Stimulated activated CD8-positive, alpha-beta memory T cell treated with anti-CD3 and anti-CD28 coated beads, Interleukin-4, amount 100 ng/mL, for 48 hours (primary cell): ENCODE measurements at places on chromosomes 2 and 18.

GRCh38 chr2:72770879-72771461 is 54.9 kb downstream of the EXOC6B start:
- DNase-seq = peak; percentile 57

DNA sequence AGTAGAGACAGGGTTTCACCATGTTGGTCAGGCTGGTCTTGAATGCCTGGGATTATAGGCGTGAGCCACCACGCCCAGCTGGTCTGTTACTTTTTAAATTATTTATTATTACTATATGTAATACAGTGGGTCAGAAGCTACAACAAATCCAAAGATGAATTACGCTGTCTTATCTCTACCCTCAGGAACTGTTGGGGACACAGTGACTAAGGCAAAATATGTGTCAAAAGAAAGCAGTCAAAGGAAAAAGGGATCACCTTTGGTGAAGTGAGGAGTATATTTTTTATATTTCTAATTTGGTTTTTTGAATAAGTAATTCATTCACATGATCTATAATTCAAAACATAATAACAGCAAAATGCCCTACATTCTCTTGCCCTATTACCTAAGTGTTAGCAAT is 4.7 kb downstream of the CREB1 start:
- no peak for DNase-seq

GRCh38 chr2:152391318-152391717 is 56.3 kb downstream of the FMNL2 start:
- no peak for DNase-seq

- no peak for DNase-seq
Measured at GRCh38 chr18:51659781-51660180, 462.3 kb upstream of the MEX3C start.

DNA sequence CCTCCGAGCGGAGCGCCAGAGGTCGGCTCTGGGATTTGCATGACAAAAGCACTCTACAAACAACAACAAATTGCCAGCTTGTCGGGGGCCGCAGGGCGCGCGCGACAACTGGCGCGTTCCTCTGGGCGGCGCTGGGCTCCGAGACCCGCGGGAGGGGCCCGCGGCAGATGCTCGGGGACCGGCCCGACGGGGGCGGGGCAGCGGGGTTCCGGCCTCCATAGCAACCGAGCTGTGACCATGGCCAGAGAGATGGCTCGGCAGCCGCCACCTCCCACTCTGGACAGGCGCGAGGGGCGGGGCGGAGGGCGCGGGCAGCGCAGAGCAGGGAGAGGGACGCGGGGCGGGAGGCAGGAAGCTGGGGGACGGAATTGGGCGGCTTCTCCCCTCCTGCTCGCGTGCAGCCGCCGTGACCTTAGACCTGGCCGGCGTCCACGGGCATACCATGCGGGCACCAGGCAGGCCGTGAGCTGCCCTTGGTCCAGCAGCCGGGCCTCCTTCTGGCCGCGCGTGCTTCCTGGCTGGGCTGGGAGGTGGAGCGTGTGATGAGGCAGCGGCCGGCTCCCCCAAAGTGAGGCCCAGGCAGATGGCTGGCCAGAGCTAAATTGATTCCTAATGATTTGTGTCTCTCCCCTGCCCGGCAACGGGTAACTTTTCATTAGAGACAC is 171.5 kb downstream of the CELF4 start:
- DNase-seq = peak; percentile 24

GRCh38 chr18:66105016-66105415 is 354.2 kb downstream of the CDH7 start:
- no peak for DNase-seq

GRCh38 chr2:104481341-104481740 is 372.6 kb upstream of the POU3F3 start:
- no peak for DNase-seq

DNA sequence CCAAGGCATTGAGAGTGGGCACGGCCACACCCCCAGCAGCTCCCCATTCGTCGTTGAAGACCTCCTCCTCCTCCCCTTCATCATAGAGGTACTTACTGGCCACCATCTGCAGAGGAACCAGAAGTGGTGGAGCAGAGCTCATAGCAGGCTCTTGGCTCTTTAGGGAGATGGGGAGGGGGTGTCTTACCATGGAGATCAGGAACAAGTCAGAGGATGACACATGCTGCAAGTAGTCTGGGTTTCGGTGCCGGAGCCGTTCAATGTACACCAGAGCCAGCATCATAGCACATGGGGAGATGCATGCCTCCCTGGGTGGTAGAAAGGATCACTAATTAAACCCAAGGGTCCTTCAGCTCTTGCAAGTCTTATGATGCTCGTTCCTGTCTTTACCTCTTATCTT is 1.9 kb downstream of the CNPPD1 start:
- no peak for DNase-seq

DNA sequence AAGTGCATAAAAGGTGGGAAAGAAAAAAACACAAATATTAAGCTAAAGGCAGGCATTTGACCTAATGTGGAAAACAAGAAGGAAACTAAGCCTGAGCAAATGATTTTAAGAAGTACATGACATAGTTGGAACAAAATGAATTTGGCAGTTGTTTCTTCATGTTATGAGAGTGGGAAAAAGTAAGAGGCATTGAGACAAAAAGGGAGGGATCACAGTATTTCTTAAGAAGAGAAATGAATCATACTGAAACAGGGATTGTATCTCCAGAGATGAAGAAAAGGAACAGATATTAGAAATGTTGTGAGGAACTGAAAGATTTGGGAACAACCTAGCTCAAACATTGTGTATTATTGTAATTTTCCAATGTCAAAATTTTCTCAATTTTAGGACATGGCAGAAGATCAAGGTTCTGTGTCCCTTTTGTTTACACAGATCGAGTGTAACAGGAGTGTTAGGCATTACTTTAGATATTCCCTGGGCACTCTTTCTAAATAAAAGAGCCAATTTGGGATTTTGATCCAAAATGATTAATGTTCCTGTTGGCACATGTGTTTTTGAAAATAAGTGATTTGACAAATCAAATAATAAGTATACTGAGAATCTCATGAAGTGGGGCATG is 98.6 kb downstream of the CALCRL start:
- no peak for DNase-seq

DNA sequence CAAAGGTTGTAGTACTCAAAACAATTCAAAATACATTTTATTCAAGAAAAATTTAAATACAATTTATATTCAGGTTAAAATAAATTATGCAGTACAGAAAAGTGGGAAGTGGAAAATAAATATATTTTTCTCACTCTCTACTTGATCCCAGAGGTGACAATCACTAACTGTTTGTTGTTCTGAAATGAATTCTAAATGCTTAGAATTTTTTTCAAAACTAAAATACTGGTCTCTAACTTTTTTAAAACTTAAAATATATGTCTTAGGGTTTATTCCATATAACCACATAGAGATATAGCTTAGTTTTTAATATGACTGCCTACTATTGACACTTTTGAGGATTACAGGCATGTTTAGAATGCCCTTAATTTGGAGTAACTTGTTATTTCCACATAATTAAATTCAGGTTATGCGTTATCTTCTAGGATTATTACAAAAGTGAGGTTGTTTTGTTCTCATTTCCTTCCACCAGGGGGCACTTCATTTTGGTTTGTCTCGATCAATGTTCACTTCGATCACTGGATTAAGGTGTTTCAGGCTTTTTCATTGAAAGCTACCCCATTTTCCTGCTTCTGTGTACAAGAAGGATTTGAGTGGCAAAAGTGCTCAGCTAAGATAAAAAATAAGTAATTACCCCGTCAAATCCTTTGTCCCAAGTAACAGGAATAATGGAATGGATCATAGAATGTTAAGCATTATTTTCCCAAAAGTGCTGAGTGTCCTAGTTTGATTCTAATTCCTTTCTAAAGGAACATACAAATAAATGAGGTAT is 27.1 kb upstream of the TFPI start:
- DNase-seq = no peak

DNA sequence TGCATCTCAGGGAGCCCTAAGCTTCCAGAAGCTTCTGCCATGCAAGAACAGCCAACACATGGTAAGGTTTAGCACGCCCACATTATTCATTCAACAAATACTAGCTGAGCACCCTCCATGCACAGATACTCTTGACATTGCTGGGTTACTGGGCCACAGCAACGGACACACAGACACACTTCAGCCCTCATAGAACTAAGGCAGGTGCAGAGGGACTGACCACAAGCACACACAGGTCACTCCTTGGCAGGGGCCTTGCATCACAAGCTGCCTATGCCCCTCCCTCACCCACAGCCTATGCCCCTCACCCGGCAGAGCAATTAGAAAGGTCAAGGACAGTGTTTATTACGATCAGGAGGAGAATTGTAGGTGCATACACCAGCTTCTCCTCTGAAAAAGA is 15.8 kb downstream of the SLC14A2 start:
- no peak for DNase-seq

DNA sequence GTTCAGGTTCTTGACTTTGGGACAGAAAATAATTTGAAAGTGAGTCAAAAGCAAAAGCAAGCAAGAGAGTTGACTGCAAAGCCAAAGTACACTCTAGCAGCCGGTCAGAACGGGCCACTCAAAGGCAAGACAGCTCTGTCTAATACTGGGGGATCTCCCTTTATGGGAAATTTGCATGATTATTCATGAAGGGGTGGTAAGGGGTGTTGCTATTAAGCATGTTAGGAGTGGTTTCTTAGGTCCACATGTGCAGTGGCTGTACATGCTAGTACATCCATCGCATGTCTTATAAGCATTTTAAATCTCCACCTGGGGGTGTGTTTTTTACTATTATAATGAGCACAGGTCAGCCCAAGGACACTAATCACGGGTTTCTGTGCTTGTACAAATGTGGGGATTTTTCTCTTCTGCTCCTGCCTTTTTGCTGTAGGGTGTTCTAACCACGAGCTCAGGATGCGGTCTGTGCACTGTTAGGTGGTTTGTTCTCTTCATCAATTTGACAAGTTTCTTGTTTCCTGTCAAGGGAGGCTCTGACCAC is 60.2 kb upstream of the SPP2 start:
- peak; percentile 58 for DNase-seq

- DNase-seq = no peak
Measured at GRCh38 chr2:75289771-75290170, 90.5 kb upstream of the TACR1 start.

- no peak for DNase-seq
Measured at GRCh38 chr2:67724261-67724660, 327.1 kb downstream of the ETAA1 start.

GRCh38 chr2:102736410-102737409 is 25.1 kb upstream of the TMEM182 start:
- DNase-seq = peak; percentile 92

- DNase-seq = peak; percentile 48
Measured at GRCh38 chr2:55419233-55419678, 400 bp downstream of the CCDC88A start.

DNA sequence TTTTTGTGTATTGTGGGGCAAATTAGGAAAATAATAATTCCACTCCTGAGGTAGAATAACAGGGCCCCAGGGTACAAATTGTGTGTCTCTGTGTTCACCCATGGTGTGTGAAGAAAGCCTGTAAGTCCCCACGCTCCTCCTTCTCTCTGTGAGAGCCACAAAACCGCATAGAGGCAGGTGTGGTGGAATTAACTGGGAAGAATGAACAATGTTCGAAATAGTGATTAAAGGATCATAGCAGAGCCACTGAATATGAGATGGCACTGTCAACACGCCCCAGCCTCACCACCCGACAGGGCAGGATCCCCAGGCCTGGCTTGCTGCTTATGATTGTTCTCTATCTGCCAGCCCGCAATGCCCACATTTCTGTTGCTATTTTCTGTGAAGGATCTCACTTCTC is 14.1 kb downstream of the IL1RN start:
- no peak for DNase-seq

DNA sequence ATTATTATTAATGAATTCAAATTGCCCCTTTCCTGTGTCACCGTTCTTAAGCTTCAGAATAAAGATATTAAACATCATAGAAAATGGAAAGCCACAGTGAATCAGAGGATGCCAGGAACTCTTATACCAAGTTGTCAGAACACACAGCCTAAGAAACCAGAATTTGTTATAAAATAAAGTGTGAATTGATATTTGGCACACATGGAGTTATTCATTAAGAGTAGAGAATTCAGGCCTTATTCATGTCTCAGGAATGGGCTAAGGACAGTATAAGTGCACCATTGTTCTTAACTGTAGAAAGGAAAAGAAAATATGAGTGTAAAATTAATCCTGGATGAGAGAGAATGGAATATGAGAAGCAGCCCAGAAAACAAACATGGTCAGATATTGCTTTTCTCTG is 86.7 kb upstream of the ATP8B1 start:
- no peak for DNase-seq

GRCh38 chr2:13660231-13660630 is 943.5 kb downstream of the TRIB2 start:
- DNase-seq = no peak

DNA sequence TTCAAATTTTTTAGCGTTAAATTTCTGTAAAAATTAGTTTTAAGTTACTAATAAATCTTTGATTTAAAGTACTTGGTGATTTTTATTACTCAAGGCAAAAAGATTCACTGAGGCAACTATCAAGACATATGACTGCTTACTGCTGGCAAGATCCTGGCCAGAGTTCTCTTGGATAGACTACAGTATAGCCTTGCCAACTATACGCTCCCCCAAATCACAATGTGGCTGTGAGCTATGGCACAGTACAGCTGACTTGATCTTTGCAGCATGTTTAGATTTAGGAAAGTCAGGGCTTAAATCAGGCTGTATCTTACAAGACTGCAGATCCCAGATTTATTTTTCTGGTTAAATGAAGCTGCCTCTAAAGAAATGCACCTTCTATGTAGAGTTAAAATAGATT is 26.5 kb downstream of the MSTN start:
- DNase-seq = no peak

DNA sequence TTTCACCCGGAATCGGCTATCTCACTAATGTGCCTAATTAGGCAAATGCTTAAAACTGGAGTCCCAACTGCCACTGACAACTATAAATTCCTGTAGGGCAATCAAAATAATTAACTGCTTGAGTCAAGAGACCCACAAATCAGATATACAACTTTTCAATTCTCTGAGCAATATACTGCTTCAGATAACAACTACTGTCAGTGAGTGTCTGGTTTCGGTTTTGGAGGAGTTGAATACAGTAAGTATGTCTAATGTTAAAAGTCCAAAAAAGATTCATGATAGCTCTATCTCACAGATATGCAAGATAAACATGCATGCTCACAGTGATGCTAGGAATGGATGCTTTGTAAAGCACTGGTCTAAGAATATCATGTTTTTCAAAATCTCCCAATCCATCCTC is 283.3 kb downstream of the NRXN1 start:
- no peak for DNase-seq

DNA sequence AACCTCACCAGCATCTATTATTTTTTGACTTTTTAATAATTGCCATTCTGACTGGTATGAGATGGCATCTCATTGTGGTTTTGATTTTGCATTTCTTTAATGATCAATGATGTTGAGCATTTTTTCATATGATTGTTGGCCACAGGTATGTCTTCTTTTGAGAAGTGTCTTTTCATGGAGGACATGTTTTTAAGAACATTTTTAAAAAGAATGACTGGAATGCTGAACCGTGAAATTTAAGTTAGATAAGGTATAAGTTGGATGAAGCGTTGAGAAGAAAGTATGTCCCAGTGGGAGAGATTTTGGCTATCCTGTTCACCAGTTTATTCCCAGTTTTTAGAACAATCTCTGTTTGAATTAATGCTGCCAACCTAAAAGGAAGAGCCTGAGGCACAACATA is 365.9 kb downstream of the CELF4 start:
- no peak for DNase-seq

GRCh38 chr2:148720501-148721001 is 76.0 kb downstream of the EPC2 start:
- no peak for DNase-seq

GRCh38 chr18:22503803-22504202 is 86.1 kb upstream of the CTAGE1 start:
- DNase-seq = no peak

- DNase-seq = no peak
Measured at GRCh38 chr2:219278655-219279150, 463 bp upstream of the DNAJB2 start.

GRCh38 chr2:23351388-23352141 is 33.4 kb upstream of the KLHL29 start:
- peak; percentile 78 for DNase-seq
